Stimulated activated CD4-positive, alpha-beta T cell treated with anti-CD3 and anti-CD28 coated beads, Interleukin-15, amount 100 ng/mL, for 48 hours (primary cell): ENCODE measurements at places on chromosomes 5 and 9.

GRCh38 chr5:55226027-55226933 is 835 bp downstream of the MCIDAS start:
- DNase-seq = peak; percentile 69

- no peak for DNase-seq
Measured at GRCh38 chr9:97904725-97905124, 17.6 kb downstream of the TRMO start.

DNA sequence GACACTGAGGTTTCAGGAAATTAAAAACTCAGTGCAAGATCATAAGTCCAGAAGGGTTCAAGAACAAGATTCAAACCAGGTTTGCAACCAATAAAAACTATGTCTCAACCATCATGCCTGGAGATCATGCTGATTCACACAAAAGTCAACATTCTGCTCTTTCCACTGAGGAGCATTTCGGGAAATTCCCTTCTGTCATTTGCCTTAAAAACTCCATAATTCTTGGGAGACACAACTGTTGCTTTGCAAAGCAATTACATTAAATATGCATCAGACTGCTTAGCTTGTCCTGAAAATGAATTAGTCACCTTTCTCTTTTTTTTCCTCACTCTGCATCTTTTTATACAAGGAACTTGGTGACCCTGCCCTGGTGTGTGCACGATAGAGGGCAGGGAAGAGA is 275.9 kb upstream of the ZNF462 start:
- DNase-seq = no peak

GRCh38 chr5:172770374-172770674 is 671 bp downstream of the DUSP1 start:
- no peak for DNase-seq

- no peak for DNase-seq
Measured at GRCh38 chr5:147466360-147466980, 43.4 kb downstream of the DPYSL3 start.

DNA sequence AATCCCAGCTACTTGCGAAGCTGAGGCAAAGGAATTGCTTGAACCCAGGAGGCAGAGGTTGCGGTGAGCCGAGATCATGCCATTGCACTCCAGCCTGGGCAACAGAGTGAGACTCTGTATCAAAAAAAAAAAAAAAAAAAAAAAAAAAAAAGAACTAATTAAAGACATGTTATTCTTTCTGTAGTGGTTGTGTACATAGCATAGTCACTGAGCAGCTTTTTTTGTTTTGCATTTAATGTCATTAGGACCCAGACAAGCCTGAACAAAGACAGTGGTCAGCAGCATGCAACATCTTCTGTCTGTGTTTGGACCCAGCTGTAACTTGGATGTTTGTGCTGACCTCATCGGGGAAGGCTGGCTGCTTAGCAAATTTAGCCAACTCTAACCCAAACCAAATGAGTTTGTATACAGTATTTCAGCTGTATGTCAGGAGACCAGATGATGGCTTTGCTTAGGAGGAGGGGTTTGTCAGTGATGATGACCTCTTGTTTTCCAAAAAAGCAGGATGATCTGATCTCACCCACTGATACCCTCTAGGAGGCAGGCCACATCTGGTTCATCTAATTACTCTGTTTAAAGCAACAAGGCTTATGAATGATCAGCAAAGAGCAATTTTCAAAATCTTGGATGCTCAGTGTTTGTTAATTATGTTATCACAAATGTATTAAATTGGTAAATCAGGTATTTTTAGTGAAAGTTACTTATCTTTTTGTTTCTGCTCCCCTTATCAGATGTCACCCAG is 39.5 kb downstream of the SNCAIP start:
- DNase-seq = no peak

GRCh38 chr5:177372910-177373309 is 11.3 kb upstream of the SLC34A1 start:
- DNase-seq = no peak

DNA sequence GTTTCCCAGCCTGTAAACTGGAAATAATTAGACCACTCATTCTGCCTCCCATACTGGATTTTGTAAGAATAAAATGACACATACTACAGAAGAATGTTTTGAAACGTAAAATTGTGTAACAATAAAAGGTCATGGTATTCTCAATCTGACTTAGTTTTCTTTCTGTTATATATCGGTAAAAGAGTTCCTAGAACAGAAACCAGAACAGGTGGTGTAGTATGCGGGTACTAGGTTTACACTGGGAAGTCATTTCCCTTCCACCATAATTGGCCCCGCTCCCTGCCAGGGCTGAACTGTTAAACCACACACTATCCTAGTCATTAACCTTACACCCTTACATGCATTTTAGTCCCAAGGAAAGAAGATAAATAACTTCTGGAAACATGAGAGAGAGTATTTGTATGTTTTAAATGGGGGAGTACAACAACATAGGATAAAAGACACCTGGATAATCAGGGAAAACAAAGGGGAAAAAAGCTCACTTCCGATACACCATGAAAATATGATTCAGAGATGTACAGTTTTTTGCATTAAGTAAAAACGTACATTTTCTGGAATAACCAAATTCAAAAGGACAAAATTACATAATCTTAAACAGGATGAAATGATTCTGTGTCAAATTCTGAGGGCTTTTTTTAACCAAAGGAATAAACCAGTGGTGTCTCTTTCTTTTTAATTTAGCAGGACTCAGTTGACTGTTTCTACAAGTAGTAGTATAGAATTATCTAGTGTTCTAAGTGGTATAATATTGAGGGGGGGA is 199.7 kb downstream of the GLIS3 start:
- DNase-seq = no peak

DNA sequence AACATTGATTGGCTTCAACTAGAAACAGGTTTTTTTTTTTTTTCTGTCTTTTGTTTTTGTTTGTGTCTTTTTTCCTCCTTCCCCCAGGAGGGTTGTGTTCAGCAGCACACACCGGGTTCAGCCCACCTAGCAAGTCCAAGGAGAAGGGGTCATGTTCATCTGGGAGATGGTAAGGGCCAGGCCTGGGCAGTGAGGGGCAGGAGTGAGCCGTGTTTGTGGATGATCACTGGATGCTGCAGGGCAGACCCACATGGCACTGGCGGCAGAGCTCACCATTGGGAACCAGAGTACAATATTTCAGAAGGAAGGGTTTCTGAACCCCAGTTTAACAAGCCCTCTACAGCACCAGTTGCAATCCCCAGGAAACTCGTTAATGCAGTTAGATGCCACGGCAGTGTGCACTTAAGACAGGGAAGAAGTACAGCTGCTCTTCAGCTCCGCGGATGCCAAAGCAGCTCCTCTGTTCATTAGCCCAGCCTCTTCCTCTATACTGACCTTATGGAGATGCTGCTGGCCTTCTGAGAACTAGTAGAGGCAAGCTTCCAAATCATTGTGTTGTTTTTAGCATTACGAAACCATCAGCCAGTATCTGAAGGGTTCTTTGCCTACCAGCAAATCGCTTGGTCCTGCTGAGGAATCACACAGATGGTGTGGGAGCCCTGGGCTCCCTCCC is 508.2 kb upstream of the WWC1 start:
- no peak for DNase-seq

GRCh38 chr5:131286400-131286715 is 22.5 kb downstream of the CDC42SE2 start:
- DNase-seq = no peak

- no peak for DNase-seq
Measured at GRCh38 chr5:56530626-56531138, 284.7 kb upstream of the MAP3K1 start.

GRCh38 chr5:27908341-27908740 is 870.0 kb upstream of the CDH9 start:
- DNase-seq = no peak

DNA sequence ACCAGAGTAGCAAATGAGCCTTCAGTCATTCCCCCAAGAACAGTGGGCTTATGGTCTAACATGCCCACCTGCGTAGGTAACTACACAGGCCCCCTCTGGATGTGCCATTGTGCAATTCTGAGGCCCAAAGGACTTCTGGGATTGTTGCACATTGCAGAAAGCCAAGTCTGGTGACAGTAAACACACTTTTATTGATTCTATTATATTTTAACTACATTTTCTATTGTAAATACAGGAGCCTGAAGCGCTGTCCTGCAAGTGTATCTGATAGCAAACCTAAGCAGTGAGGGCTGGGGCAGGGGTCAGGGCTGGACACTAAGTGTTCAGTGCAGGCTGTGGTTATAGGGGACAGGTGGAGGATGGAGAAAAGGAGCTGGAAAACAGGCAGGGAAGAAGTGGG is 57.5 kb downstream of the TEX10 start:
- DNase-seq = no peak

DNA sequence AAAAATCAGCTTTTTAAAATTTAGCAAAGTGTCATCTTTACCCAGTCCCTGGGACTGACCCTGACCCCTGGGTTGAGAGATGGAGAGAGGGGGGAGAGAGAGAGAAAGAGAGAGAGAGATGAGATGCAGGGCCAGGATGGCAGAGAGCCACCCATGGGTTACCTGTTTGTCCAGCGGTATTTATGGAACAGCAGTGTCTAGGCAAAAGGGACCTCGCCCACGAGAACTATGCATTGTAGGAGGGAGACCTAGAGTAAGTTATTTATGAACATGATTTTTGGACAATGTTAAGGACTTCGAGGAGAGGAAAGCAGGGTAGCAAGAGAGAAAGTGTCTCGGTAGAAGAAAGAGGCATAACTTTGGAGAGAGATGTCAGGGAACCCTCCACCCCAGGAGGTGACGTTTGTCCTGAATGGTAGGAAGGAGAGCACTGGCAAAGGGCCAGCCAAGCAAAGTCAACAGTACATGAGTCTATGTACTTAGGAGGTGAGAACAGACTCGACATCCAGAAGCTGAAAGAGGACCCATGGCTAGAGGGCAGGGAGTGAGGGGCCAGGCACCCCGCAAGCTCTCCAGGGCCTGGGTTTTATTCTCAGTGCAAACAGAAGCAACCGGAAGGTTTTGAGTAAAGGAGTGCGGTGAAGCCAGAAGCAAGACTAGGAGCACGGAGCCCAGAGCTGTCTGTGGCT is 30.5 kb upstream of the MSX2 start:
- no peak for DNase-seq

GRCh38 chr9:20408513-20408912 is 213.8 kb downstream of the MLLT3 start:
- no peak for DNase-seq

DNA sequence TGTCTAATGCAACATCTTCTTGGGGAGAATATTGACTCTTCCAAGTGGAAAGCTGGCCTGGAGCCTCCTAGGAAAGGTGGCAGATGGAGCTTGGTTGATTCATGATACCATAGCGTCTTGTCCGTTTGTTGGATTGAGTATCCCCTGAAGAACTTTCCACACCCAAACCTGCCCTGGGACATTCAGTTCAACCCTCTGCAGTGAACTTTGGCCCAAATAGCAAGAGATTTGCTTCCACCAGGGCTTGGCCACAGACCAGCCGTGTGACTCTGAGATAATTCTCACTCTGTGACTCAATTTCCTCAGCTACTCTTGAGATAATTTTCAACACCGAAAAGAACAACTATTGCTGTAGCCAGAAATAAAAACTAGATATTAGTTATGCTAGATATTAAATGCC is 108.0 kb upstream of the RAD23B start:
- no peak for DNase-seq

- no peak for DNase-seq
Measured at GRCh38 chr9:133437753-133438531, 15.8 kb downstream of the ADAMTS13 start.

- no peak for DNase-seq
Measured at GRCh38 chr5:130251931-130252330, 347.7 kb downstream of the CHSY3 start.

GRCh38 chr9:80883426-80883825 is 805.9 kb downstream of the TLE1 start:
- no peak for DNase-seq

DNA sequence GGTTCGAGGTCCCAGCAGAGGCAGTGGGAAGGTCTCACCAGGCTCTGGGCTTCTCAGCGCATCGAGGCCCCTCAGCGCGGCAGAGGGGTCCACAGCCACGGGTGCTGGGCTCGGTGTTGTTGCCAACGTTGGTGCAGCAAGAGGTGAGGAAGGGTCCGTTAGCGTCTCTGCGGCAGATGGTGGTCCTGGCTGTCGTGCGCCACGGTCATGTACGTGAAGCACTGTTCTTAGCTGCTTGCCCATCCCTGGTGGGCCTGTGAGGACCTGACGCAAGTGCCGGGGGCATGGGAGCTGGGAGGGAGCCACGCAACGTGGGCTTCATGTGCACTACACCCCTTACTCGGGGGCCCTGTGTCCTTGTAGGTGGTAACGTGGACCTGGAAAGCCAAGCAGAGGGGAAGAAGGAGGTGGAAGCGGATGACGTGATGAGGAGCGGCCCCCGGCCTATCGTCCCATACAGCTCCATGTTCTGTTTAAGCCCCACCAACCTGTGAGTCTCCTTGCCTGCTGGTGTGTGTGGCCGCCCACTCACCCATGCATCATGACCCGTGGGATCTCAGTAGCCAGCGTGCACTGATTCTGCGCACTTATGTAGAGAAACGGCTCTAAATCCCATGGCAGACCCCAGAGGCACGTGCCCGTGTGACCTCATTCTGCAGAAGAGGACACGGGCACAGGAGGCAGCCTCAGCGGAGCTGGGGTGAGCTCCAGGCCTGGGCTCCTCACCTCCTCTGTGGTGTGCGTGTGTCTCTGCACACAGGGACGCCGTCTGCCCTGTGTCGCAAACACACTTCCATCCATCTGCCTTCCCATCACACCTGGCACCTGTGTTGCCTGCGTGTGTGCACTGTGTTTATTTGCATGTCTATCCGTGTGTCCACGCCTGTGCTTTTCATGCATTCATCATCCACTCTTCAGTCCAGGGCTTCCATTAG is 166.1 kb downstream of the CACNA1B start:
- no peak for DNase-seq

DNA sequence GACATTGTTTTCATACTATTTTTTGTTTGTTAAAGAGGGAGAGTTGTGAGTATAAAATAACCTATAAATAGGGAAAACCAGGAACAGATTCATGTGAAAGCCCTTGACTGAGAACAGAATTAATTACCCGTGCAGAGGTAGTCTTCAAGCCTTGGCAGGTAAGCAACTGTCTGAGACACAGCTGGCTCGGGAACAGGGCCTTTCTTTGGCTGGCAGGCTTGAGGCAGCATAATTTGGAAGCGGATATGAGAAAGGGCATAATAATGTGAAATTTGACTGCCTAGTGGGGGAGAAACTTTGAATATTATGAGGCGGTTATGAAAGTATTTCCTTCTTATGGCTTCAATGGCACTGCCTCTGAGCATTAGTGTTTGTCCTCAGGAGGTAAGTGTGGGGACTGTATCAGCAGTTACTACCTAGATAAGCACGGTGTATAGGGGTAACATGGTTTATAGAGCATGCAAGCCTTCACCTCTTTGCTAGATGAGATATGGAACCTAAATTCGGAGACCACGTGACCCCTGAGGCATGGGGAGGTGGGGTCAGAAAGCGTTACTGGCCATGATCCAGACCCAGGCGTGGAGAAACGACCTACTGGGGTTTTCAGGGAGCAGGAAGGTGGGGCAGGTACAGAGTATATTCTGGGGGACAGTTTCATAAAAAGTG is 210.2 kb upstream of the GAS1 start:
- DNase-seq = no peak
